HAP-1 (cell line): ENCODE measurements at places on chromosomes 2 and 18.

DNA sequence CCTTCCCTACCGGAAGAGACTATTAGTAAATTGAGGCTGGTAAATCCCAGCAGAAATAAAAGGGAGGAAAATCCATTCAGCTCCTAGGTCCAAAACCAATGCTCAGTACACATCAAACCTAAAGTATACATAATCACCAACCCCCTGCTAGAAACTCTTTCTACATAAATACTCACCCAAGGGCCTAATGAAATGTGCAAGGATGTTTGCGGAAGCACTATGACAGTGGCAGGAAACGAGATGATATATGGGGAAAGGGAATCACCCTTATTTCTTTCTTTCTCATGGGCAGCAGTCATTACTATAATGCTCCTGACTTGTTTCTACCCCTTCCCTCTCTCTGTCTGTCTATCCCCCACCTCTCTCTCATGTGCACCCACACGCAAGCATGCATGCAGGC is 1.3 kb upstream of the SCTR start:
- no peak for DNase-seq

- no peak for DNase-seq
Measured at GRCh38 chr18:72999971-73000607, 132.3 kb upstream of the NETO1 start.

GRCh38 chr2:187404431-187405110 is 43.5 kb downstream of the CALCRL start:
- DNase-seq, result no peak

DNA sequence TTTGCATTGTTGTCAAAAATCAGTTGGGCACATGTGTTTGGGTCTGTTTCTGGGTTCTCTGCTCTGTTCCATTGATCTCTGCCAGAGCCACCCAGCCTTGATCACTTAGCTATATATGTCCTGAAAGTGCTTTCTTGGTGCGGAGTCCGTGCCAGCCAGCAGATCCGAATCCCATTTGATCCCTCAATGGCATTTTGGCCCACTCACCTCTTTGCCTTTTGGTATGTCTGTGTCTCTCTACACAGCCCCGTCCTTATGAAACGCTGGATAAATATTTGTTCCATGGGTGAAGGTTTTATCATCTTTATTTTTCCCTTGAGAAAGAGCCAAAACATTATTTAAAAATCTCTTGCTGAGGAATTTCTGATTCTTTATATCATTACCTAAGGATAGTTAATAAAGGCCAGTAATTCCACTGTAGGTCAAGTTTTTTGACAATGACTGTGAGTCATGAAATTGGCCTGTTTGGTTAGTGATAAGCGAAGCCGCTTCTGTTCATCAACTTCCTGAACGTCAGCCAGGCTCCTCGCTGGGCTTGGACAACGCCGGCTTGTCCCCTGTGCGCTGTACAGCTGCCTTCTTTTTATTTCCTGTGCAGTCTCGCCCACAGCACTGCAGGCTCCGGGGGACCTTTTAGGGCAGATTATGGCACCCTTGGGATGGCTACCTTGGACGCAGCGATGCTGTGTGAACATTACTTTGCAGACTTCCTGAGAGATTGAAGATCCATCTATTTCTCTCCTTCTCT is 24.9 kb downstream of the MTCL1 start:
- no peak for DNase-seq

DNA sequence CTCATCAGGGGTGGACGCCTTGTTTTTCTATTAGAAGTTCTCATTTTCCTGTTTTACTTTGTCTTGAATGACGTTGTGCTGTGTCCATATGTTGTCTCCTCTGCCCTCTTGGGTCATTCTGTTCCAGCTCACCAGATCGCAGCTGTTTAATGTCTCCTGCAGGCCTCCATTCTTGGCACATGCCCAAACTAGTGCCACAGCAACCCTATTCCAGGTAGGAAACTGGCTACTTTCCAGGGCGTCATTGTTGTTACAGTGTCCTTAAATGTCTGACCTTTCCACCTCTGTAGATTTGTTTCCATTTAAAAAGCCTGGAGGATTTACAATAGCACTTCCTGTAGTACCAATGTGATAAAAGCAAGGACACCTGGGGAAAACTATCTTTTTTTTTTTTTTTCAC is 500.7 kb downstream of the METTL4 start:
- no peak for DNase-seq

- DNase-seq, result no peak
Measured at GRCh38 chr2:10084223-10084865, 4.1 kb upstream of the CYS1 start.

GRCh38 chr2:705971-706511 is 28.8 kb upstream of the TMEM18 start:
- no peak for DNase-seq
